ENCODE measurements at places on chromosomes 1 and 21.

DNA sequence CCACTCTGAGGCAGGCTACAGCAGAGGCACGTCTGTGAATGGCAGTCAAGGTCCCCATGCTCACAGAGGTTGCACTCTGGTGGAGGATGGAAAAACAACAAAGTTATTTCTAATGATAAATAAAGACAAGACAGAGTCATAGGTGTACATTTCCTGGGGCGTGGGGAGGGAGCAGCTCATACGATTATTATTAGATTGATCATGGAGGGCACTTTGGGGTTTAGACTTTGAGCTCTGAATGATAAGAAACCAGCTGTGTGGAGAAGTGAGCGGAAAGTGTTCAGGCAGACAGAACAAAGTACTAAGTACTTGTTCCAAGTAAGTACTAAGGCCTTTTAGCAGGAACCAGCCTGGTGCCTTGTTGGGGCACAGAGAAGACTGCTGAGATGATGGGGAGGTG, 86.8 kb downstream of the BRINP2 start:
- DNase-seq: no peak

GRCh38 chr1:89339039-89339438, 24.8 kb upstream of the GBP6 start:
- DNase-seq: no peak

DNA sequence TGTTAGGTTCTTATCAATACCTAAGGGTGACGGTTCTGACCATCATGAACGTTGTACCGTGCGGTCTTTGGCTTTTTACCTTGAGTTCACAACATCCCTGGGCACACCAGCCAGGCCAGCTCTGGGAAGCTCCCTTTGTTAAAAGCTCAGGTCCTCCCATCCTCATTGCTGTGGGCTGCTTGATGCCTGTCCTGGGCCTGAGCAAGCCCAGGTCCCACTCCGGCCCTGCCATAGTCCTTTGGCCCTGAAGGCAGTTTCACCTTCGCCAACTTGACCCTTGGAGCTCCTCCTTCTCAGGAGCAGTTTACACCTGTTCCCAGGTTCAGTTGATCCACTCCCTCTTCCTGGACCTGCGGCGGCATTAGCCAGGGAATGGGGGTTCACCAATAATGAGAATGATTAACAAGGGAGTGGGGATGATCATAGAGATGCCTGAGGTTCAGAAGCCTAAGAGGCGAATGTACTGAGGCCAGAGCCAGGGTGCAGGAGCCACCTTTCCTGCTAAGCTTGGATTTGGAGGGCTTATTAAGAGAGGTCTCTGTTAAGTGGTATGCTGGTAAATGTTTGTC, 40.2 kb downstream of the DHCR24 start:
- no peak for DNase-seq

DNA sequence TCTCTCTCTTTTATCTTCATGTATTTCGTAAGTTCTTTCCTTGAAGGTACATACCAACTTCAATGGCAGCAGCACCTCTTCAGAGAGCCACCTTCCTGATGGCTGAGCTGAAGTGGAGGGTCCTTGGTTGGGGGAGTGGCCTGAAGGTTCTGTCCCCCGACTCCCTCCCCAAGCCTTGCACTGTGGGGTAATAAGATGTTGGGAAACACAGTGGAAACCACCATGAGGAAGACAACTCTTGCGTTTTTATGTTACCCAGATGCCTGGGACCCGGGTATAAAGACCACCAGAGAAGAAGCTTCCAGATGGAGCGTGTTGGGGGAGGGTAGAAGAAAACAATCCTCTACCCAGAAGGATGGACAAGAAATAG, 794 bp downstream of the KRTAP12-3 start:
- DNase-seq: no peak

DNA sequence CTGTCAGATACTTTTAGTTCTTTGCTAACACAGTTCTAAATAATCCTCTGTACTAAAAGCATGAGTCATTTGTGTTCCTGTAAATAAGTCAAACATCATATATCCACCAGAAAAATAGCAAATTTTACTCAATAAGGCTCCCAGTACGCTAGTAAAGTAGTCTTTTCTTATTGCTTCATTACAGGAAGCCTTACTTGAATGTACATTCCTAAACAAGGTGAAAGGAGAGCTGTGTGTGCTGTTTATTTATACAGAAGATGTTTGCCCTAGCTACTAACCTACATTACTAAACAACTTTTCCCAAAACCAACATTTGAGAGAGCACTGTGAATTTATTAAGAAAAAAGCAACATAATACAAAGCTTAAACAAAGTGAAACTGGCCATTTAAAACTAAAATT, 52.0 kb downstream of the ZNHIT6 start:
- no peak for DNase-seq

DNA sequence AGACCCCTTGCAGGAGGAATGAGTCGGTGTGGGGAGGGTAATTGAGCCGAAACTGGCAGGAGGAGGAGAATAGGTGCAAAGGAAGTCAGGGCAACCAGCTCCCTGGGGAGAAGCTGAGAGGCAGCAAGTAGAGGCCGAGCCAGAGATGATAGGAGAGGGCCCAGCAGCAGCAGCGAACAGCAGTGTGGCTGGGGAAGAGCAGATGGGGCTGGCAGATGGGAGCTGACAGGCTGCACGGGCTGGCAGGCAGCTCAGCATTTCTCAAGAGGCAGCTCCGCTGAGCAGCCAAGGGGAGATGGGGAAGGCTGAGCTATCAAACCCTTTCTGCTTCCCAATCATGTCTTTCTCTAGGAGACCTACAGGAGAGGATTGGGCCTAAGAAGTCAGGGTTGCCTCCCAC, 158.2 kb downstream of the TRIM33 start:
- no peak for DNase-seq

DNA sequence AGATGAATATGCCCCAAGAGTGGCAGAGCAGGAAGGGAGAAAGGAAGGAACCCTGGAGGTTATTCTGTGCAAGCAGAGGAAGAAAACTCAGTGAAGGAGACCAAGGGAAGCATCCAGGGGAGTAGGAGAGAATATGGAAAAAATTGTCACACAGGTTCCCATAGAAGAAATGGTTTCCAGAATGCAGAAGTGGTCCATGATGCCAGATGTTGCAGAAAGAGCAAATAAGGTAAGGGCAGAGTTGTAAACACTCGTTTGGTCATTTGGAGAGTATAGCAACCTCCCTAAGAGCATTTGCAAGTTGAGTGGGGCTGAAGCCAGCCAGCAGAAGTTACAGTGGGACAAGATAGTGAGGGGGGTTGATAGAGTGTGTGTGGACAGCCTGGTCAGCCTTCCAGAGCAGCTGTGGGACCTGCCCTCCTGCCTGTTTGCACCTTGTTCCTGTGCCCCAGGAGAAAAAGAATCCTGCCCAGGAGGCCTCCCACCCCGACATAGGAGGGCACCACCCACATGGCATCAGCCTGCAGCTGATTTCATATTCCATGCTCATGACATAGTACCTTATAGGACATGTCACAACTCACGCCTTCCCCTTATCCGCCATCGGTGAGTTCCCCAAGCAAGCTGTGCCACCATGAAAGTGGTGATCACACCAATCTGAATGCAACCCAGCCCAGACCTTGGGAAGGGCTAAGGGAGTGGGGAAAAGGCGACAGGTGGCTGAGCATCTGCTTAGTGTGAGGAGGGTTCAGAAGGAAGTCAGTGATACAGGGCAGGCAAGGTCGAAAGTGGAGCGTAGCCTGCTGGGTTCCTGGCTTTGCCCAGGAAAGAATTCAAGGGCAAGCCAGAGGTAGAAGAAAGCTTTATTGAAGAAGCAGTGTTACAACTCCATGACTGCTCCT, 8.2 kb upstream of the NEK2 start:
- no peak for DNase-seq

DNA sequence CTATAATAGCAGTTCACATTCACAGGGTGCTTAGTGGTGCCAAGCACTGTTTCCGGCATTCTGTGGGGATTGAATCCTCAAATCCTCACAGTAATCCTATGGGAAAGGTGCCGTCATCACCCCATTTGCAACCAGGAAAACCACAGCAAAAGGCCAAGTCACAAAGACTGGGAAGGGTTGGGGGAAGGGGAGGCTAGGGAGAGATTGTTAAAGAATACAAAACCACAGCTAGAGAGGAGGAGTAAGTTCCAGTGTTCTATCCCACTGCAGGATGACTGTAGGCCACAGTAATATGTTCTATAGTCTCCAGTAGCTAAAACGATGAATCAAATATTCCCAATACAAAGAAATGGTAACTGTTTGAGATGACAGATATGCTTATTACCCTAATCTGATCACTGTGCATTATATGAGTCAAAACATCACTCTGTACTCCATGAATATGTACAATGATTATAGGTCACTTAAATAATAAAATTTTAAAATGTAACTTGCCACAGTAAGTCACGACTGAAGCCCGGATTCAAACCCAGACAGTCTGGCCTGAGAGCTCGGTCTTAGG, 256.8 kb downstream of the TOMM20 start:
- DNase-seq: no peak

Measured in ELF-1 (cell line).